Stimulated activated CD4-positive, alpha-beta T cell treated with anti-CD3 and anti-CD28 coated beads, Interleukin-1b, Interleukin-23, amount 100 ng/mL, for 4 hours (primary cell): ENCODE measurements at places on chromosomes 5 and 9.

DNA sequence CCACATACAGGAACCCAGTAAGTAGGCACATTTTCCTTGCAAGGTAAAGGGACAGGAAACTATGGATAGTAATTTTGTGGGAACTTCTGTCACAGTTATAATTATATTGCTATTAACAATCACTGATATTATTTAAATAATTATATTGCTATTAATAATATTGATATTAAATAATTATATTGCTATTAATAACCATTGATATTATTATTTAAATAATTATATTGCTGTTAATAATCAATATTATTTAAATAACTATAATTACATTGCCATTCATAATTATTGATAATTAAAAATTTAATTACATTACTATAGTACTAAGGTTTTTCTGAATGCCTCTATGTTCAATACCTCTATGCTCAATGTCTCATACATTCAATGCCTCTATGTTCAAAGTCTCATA, 385.6 kb upstream of the SGCD start:
- DNase-seq, result no peak

GRCh38 chr9:76456202-76456926, 2.6 kb upstream of the GCNT1 start:
- DNase-seq, result no peak

- DNase-seq, result no peak
Observed at GRCh38 chr5:133878236-133878555, 90.2 kb downstream of the C5orf15 start.

GRCh38 chr5:38590838-38591522, 34.5 kb upstream of the LIFR start:
- DNase-seq, result no peak

- no peak for DNase-seq
Observed at GRCh38 chr5:74149395-74149794, 491.1 kb downstream of the ENC1 start.

DNA sequence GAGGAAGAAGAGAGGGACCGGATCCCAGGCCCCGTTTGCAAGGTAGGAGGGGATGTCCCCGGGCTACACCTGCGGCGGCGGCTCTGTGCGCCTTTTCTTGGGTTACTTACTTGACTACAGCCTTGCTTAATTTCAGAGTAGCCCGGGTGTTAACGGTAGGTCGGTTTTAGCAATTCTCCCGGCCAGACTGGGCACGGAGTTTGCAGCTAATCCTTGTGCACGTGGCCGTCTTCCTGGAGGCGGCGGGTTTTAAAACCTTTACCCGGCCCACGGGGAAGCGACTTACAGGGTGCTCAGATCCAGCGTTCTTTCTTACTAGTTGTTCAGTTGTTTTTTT, 313 bp downstream of the BRIX1 start:
- no peak for DNase-seq

DNA sequence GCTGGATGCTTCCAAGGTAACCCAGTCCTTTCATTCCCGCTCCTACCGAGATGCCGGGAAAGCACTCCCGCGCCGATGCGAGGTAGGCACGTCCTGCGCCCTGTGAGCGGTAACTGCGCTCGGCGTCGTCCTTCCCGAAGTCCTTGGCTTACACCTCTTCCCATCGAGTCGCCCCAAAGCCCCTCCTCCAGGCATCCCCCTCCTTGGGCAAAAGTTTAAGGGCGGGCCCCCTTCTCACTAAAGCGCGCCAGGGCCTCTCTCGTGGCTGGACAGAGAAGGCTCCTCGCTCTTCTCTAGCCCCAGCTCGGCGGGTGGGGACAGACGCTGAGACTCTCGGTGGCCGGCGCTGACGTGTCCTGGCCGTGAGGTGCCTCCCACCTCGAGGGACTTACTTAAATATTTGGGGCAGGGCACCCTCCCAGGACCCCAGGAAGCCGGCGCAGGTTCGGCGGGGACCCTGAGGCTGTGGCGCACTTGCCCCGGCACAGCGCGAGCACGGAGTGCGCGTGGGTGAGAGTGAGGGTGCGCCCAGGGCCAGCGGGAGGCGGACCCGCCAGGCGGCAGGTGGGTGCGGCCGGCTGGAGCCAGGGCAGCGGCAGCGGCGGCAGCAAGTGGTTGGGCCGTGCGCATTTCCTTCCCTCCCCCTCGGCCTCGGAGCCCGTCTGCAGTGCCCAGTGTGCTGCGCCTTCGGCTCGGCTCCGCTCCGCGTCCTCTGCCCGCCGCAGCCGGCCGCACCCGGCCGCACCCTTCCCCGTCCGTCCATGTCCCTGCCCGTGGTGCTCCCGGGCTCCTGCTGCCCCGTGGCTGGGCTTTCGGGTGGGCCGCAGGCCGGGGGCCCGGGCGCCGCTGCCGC, at the start of gene ENTREP1:
Gene ENTREP1 (plus strand): TSS at position 667 of the 853 bp plus-strand sequence. CDS start 95 bp downstream, at position 762.
- no peak for DNase-seq

DNA sequence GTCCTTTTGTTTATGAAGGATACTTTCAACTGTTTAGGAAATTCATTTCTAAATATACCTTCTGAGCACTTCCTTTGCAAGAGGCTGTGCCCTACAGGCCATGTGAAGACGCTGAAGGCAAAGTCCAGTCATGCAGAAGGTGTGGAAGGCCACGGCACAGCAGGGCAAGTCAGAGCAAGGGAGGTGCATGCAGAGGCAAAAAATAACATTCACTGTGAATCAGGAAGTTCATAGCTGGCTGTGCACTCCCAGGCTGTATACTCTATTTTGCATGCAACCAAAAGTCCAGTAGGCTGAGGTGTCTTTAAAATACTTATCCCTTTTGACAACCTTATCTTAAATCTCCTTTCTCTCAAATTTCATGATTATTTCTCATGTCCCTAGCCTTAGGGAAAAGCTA, 50.3 kb downstream of the GNAQ start:
- DNase-seq, result no peak

DNA sequence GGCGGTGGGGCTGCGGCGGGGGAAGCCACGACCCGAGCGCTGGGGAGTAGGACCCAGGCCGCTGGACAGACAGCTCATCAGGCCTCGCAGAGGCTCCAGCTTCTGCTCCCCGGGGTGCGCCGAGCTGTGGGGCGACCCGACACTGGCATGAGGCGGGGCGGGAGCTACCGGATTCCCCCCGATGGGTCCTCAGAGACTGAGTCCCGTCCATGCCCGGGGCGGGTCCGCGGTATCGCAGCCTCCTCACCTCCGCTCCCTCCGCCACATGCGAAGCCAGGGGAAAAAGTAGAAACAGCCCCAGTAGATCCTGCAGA, 2.6 kb upstream of the CCL27 start:
- no peak for DNase-seq

DNA sequence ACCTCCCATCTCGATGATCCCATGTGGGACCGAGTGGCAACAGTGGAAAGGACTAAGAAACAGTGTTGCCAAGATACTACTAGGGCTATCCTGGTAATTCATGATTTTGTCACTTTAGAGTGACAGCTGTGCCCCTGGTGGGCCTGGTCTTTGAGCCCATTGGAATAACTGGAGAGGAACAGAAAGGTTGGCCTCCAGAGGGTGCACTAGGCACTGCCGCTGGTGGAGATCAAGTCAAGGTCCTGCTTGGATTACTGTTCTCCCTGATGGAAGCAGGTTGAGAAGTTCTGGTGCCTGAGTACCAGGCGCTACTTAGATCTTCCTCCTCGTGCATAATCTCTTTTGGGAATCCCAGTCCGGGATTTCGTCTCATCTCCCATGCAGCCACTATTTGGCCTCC, 129.6 kb downstream of the SEC61B start:
- no peak for DNase-seq

DNA sequence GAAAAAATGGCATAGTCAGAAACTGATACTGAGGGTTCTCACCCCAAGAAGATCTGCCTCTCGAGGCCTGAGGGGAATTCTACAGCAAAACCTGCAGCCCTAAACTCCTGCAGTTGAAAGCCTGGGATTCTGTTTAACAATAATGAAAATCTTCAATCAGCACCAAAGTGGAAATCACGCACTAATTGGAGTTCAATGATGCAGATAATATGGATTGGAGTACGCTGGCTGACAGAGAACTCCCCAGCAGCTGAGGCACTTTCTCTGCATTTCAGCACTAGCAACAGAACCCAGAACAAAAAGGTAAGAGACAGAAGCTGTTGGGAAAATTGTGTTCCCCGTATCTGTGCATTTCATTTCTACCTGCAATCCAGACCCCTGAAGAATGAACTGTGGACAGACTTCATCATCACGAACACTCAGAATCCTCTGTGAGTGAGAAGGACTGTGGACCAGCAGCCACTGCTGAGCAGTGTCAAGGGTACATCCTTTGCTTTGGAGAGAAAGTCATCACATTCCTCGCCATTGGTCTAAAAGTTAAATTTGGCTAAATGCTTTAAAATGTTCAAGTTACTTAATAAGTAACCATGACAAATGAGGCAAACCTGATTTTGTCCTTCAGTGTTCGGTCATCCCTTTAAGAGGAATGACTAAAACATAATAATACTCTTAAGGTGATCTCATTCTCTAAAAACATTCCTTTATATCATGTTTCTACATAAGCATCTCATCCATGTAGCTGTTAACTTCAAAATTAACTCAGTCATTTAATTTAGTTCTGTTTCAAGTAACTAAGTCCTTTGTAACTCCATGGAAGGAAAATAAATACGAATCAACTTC, 126.1 kb downstream of the GAS1 start:
- DNase-seq, result no peak

DNA sequence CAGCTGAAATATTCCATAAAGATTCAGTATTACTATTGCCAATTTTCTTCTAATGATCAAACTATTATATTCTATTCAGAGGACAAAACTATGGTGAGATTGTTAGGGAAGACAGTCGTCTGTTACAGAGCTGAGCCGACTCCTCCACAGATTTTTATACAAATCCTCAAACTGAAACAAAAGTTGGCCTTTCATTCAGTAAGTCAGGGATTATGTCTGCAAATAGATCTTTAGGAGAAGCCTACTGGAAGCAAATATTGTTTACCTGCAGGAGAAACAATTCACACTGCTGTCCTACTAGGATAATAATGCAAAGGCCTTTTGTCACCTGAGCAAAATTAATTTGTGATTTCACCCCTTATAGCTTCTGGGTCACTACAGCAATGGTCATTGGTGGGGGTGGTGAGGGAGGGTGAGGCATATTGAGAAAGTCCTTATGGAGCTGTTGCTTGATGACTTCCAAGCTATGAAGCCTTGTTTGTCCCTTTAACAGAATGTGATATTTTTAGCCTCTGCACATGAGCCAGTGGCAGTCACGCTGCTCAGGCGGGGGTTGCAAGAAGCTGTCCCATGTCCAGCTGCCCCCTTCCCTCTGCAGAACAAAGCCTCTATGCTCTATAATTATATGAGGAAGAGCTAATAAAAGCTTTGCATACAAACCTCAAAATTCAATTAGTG, 200.5 kb upstream of the KLF9 start:
- no peak for DNase-seq

DNA sequence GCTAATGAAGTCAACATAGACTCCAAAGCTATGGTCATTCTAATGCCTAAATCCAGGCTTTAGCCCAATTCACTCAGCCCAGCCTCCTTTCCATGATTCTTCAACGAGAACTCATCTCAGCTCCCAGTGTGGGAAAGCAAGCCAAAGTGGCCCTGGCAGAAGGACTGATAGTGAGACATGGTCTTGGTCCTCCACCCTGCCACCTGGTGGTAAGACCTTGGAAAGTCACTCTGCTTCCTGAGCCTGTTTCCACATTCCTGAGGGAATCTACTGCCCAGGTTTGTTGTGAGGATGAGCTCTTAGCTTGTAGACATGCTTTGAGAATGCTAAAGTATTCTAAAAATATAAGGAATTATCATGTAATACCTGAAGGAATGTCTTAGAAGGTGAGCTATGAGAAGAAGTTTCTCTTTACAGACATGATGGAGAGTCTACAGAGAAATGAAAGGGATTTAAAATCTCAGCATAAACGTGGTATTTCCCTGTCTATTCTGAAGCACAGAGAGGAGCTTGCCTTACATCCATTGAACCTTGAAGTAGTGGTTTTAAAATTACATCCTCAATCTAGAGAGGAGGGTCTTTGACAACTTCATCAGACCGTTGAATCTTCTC, 173.5 kb downstream of the TRIM32 start:
- DNase-seq, result no peak

DNA sequence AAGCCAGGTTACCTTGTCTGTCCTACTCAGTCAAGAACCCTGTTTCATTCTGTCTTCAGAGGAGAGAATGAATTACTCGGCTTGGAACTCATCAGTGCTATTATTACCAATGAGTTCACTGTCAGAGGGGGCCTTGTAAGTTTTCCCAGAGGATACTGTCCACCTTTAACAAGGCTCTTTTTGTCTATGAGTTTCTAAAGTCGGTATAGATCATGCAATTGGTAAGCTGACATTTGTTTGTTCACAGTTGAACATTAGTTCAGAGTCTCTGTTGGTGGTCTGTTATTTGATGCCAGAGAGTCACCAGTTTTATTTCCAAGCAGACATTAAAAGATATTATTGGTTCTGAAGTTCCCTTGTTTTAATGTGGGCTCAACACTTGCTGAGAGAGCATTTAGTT, 58.1 kb upstream of the DHFR start:
- DNase-seq, result no peak

- DNase-seq, result no peak
Observed at GRCh38 chr5:130198927-130199326, 294.7 kb downstream of the CHSY3 start.

DNA sequence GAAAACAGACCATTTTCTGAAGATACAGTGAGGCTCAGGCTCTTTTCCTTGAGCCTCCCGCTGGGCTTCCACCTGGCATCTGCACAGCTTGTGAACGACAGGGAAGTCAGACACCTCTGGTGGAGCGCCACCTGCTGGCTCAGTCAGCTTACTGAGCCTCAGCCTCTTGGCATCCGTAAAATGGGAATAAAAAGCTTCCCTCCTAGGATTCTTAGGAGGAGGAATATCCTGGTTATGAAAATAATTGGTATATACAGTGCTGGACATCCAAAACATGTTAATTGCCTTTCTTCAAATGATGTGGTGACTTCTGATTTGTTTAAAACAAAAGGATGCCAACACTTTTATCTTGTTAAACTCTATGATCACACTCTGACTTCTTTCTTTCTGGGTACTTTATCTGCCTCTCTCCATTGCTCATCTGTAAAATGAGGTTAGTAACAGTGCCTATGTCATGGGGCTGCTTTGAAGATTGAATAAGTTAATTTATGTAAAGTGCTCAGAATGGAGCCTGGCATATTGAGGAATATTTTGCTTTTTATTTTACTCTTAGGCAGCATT, 67.5 kb downstream of the MAMDC2 start:
- peak; percentile 49 for DNase-seq

DNA sequence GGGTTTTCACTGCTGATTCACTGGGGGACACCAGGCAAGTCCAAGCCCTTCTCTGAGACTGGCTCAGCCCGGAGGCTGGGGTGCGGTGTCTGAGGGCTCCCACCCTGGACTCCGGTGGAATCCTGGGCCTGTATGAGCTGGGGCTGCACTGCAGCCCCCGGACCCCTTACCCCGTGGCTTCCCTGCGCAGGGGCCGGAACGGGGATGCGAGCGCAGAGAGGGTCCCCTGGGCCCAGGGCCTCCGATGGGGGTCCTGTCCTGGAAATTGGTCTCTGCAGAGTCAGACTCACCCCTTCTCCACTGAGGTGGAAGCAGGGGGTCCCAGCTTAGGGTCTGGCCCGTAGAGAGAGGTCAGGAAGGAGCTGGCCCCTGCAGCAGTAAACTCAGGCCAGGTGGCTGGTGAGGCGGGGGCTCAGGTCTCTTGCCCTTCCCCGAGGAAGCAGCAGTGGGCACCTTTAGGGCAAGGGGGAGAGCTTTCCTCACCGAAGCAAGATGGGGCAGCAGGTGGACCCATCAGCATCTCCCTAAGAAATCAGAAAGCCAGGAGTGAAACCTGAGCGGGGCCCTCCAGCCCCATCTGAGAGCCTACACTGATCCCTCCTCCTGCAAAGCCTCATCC, 1.6 kb upstream of the VAV2 start:
- no peak for DNase-seq
